ENCODE measurements at places on chromosomes 2 and 18.

- no peak for DNase-seq
These were observed 15.8 kb downstream of the PMAIP1 start for GRCh38 chr18:59915606-59916005.

- DNase-seq = peak; percentile 7
These were observed 336.4 kb upstream of the FSHR start for GRCh38 chr2:49490710-49491109.

GRCh38 chr18:48306838-48307237 lies 102.3 kb downstream of the ZBTB7C start:
- no peak for DNase-seq

DNA sequence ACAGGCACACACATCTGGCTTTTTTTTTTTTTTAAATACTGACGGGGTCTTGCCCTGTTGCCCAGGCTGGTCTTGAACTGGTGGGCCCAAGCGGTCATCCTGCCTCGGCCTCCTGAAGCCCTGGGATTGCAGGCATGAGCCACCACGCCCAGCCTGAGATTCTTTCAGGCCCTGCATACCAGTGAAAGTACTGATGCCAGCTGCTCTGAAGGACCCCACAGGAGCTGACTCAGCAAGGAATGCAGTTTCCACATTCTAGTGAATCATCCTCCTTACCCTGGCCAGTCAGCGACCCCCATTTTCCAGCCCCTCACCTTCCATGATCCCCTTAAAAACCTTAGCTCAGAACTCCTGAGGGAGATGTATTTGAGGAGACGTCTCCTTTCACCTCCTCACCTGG lies 5.8 kb upstream of the DTYMK start:
- no peak for DNase-seq

DNA sequence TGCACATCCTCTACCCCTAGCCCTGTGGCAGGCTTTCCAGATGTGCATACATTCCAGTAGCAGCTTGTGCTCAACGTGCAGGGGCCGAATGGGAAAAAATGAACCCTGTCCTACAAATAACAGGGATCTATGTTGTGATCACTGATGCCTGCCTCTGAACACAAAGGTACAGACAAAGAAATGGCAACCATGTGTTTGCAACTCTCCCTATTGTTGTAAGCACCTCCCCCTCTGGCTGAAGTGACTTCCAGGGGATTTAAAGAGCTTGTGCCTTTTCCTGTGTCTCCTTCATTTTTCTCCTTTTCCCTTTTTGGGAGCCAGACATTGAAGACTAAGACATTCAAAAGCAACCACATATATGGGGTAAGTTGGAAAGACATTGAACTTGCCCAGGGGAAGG lies 21.6 kb downstream of the ARHGAP25 start:
- DNase-seq = no peak

- no peak for DNase-seq
These were observed 10.7 kb downstream of the PSTPIP2 start for GRCh38 chr18:46061387-46061786.

GRCh38 chr2:226983895-226984749 lies 148.3 kb downstream of the RHBDD1 start:
- no peak for DNase-seq

DNA sequence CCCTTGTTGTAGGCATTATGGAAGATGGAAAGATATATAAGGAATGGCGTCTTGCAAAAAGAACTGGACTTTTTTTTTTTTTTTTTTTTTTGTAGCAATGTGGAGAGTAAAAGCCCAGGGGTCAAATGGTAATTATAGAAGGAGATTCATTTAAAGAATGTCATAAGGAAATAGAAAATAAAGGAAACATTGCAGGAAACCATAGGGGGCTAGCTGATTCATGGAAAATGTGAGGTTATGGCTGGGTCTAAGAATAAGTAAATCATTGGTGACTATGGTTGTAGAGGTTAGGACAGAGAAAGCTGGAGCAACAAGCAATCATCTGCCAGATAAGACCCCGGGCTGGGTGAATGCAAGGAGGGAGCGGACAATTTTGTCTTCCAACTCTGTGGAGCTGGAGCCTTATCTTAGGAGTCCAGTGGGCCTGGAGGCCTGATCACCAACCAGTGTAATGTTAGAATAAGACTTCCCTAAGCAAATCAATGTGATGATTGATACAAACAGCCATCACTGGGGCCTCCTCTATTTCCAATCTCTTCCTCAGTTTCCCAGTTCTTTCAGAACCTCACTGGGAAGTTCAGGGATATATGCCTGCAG lies 201.2 kb upstream of the TNP1 start:
- DNase-seq = no peak

GRCh38 chr2:228777855-228778355 lies 493.2 kb downstream of the PID1 start:
- no peak for DNase-seq

DNA sequence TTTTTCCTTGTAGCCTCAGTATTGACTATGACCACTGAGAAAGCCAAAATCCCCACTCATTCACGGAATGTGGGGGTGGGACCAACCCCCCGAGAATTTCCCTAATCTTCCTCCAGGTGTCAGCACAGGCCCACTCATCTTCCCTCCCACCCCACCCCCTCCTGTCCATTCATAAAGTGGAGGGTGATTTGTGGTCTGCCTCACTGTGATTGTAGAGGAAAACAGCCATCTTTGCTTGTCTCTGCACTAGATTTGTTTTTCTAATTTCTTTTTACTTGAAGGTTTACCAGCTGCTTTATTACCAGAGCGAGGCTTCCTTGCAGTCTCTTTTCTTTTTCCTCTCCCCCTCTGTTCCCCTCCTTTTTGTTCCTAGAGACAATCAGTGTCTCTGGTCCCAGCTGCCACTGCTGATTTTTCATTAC lies 171.8 kb downstream of the ICOS start:
- peak; percentile 52 for DNase-seq

DNA sequence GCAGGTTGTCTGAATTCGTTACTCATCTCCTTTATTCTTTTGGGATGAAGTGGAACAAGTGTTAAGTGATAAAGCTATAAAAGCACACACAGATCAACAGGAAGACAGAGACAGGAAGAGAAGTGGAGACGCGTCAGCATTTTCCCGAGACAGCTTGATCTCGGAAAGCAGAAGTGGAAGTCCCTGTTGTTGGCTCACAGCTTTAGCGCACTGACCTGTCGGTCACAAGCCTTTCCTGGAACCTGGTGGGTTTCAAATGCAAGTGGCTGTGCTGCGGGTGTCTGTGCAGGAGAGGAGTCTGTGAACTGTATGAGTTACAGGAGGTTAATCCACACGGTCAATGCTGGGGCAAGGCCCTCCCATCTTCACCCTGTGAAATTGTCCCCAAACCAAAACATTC lies 116.6 kb upstream of the PELI1 start:
- no peak for DNase-seq

DNA sequence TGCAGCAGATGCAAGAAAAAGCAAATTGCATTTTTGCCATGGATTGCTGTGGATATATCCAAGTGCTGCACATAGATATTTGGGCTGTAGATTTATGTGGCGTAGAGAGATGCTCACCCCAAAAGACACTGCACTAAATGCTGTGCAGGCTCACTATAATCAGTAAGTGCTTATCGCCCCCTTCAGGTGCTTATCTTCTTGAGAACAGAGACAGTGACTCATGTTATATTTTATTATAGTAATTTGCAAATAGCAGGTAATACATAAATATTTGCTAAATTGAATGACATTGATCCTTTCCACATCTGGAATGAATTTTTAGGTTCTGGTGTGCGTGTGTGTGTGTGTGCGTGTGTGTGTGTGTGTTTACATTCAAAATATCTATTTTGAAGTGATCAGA lies 36.8 kb upstream of the PLEKHM3 start:
- no peak for DNase-seq

DNA sequence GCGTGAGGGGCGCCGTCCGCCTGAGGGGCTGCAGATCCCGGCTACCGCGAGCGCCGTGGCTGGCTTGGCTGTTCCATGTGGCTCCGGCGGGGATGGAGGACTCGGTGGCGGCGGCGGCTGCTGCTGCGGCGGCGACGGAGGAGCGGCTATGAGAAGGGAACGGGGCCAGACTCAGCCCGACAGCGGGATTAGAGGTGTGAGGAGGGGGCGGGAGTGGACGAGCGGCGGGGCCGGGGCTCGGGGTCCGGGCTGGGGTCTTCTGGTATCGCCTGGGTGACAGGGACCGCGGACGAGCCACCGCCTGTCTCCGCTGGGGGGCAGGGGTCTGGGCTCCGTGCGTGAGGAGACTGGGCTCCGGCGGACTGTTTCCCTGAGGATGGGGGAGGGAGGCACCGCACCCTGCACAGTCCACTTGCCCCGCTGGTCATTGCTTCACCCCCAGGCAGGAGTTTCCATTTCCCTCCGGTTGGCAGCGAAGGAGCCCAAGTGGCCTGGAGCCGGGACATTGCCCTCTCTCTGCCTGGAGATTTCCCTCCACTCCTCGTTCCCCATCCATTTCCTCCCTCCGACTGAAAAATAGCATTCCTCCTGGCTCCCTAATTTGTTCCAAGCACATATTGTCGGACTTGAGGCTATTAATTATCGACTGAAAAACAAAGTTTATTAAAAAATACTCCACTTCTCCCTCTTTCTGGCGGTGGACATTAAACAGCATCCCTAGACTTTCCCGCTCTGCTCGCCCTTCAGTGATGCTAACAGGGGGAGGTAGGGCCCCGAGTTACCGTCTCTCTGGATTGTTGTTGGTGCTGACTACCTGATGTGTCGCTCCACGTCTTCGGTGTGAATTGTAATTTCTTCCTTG lies 577 bp downstream of the EHBP1 start:
- peak; percentile 52 for DNase-seq

DNA sequence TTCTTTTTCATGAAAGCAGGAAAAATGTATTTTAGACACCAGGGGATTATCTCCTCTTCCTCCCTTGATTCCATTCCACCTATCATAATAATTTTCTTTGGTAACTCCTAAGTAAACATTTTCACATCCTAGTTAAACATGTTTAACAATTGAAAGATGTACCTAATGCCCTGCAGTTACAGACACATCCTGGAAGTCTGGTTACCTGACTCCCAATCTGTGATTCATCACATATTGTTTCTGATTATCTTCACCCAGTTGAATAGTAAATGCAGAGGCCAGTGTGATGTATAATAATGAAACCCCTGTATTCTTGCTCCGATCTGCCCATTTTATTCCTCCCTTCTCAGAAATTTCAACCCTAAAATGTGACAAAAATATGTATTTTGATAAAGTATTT lies 1237.6 kb upstream of the LRRTM1 start:
- no peak for DNase-seq

GRCh38 chr2:74917702-74918619 lies 40.5 kb upstream of the POLE4 start:
- no peak for DNase-seq

Data from NCI-H1105 treated with DMSO at 0.1 percent for 48 hours (cell line).